Peyer's patch (tissue), 4 donors: ENCODE measurements at places on chromosomes 2 and 18. TPM values are rescaled to one million over a fixed set of nuclear protein-coding genes. Genes with fewer than 3 reads are reported as not detected.
A peak's percentile ranks its signal among the peaks of the same experiment; 100 is the strongest.

DNA sequence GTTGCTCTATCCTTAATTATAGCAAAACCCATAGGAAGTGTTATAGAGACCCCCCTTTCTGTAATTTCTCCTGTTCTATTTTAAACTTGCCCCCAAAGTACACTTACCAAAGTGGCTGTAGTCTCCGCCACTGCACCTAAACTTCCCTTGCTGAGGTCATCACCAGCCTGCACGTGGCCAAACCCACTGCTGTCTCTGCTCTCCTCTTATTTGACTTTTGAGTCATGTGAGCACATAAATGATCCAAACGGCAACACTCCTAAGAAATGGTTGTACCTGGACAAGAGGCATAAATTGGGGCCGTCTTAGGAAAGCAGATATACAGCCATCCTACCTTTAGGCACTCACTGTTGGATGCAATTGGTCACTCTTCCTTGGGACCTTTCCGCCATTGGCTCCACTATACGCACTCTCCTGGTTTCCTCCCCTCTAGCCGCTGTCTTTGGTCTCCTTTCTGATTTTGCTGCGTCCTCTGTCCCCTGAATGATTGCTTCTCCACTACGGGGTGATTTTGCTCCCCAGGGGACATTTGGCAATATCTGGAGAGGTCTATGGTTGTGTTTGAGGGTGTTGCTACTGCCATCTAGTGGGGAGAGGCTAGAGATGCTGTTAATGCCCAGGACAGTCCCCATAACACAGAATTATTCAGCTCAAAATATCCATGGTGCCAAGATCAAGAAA lies 19.2 kb upstream of the IL36G start:
- peak; percentile 58 for DNase-seq

- DNase-seq = no peak
These were observed 651 bp upstream of the STAM2 start for GRCh38 chr2:152176113-152176714.

- DNase-seq = no peak
These were observed 248.4 kb upstream of the MEIS1 start for GRCh38 chr2:66186537-66186936.

DNA sequence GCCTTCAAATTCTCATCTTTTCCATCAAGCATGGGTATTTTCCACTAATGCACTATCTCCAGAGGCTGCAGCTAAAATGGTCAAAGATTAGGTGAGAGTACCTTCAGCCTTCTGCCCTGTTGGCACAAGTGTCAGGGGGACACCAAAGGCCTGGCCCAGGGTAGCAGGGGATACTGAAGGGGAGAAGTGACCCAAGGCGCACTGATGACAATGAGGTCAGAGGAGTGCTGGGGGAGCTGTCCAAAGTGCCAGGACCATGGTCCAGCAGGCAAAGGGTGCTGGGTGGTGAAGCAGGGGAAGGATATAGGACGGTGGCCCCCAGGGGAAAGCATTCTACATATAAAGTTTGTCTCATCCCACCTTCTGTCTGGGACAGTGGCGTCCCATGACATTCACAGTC lies 303.4 kb downstream of the SMAD2 start:
- no peak for DNase-seq

FMNL2 gene
- 7.5 TPM for total RNA-seq

SIX2 gene
- total RNA-seq = not detected

GRCh38 chr2:215631696-215632095 lies 195.8 kb upstream of the FN1 start:
- no peak for DNase-seq

DNA sequence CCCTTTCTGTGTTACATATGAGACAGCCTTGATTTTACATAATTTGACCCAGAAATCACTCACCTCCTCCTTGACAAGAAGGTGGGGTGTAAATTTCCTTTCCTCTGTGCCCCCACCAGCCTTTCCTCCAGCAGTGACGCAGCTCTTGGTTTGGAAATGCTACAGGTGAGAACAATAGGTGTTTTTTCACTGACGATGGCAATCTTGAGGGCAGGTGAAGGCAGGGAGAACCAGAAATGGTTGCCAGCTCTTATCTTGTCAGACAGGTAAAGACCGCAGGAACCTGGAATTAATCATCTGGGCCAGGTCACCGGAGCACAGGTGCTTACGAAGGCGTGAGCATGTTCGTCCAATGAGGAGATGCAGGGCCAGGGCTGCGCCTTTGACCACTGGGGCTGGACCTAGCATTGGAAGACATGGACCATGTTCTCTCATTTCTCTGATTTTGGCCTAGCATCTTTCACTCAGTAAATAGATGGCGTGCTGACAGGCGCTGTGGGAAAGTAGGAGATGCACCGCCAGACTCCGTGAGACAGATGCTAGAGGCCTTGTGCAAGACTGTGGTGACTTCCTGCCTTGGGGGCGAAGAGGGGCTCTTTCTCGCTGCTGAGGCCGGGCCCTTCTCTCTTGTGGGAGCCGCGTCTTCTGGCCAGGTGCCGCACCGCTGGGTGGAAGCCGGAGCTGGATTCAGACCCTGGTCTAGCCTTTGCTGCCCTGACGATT lies 4.0 kb downstream of the CIDEA start:
- no peak for DNase-seq

- DNase-seq = no peak
These were observed 456.7 kb upstream of the HS6ST1 start for GRCh38 chr2:128775217-128775913.

SULT1C4 gene
- total RNA-seq = 1.9 TPM

DNA sequence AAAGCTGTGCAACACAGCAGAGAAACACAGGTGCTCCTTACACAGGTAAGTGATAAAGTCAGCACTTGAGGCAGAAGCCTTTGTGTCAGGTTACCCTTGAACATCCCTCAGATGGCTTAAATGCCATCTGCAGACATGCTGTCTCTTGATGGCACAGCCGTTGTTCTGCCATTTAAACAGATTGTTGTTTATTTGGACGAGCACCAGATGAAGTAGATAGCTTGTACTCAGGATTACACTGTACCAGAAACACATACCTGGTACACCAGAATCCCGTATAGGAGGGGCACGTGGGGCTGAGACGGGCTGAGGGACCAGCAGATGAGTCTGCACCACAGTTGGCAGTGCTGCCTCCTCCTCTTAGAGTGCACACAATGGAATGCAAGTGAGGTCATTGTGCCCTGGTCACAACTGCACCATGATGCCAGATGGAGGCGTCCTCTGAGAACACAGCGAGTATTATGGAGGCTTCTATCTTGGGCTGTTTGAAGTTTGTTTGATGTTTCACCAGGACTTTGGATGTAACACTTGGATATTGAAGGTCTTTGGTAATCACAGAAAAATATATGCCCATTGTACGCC lies 143.0 kb downstream of the TANC1 start:
- no peak for DNase-seq

DNA sequence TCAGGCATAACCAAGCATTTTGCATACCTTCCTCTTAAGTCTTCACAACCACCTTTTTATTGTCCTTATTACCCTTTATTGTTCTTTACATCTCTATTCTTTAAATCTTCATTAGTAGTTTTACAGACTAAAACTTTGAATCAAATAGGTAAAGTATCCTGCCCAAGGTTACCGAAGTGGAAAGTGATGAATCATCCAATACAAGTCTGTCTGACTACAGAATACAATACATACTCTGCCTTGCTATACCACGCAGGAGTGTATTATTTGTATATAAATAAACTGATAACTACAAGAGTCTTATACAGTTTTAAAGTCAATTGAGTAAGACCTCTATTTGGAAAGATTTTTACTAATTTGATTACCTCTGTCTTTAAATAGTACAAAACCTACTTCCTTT lies 196.0 kb downstream of the ZEB2 start:
- DNase-seq = no peak

SH2D6 gene
- total RNA-seq = 13.5 TPM

GRCh38 chr2:77325395-77325794 lies 196.8 kb downstream of the LRRTM4 start:
- DNase-seq = no peak

DNA sequence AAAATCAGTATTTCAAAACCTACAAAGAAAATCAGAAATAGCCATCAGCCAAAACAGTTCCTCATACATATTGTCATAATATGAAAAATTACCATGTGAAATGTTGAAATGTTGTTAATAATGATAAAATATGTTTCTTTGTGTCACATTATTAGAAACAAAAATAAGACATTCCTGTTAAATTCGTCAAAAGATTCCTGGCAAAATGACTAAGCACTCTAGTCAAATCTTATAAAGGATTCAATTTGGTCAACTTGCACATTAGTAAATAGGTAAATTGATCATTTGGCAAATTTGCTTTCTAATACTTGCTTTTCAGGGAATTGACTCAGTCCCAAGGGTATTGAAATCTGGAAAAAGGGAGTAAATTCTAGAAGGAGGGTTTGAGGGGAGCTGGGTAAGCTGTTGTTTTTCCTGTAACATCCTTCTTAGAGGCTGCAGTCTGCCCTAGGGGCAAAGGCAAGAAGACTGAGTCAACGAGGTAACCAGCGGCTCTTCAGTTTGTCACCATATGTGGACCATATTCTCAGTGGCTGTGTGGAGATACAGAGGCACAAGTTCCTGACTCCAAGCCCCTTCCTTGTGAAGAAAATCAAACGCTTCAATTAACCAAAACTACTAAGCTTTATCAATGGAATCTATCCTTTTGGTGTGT lies 482.3 kb downstream of the TNS1 start:
- no peak for DNase-seq

GRCh38 chr2:213238753-213239495 lies 45.3 kb upstream of the SPAG16 start:
- no peak for DNase-seq

DNA sequence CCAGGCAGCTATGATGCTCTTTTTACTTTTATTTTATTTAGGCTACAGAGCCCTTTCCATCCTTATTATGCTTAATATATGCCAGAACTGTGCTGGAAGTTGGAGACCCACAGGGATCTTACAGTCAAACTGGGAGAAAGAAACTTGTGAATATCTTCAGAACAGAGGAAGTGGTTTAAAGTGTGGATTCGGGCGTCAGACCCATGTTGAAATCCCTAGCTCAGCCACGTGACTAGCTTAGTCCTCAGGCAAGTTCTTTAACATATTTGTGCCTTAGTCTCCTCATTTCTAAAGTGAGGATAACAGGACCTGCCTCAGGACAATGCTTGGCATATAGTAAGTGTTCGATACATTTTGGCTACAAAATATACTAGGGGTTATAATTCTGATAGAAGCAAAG lies 59.1 kb downstream of the MAP3K20 start:
- no peak for DNase-seq

SLC39A6 gene
- 8.2 TPM for total RNA-seq

ACTG2 gene
- total RNA-seq = 41.2 TPM

GRCh38 chr2:27184115-27184514 lies 27.7 kb upstream of the ATRAID start:
- peak; percentile 56 for DNase-seq

DNA sequence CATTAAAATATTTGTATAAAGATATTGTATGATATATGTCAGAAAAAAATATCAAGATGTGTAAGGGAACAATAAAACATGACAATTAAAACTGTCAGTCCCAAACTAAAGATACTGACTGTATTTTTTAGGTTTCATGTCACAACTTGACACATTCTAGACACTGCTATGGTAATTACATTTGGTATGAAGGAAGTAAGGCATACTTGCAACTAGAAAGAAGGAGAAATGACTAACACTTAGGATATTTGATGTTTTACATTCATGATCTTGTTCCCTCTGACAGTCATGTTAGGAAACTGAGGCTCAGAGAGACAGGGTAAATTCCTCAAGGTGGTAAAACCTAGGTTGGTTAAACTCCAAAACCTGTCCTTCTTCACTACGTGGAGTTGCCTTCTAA lies 68.3 kb downstream of the TMEFF2 start:
- DNase-seq = no peak

GRCh38 chr2:234249873-234250272 lies 199.4 kb downstream of the SPP2 start:
- no peak for DNase-seq

DNA sequence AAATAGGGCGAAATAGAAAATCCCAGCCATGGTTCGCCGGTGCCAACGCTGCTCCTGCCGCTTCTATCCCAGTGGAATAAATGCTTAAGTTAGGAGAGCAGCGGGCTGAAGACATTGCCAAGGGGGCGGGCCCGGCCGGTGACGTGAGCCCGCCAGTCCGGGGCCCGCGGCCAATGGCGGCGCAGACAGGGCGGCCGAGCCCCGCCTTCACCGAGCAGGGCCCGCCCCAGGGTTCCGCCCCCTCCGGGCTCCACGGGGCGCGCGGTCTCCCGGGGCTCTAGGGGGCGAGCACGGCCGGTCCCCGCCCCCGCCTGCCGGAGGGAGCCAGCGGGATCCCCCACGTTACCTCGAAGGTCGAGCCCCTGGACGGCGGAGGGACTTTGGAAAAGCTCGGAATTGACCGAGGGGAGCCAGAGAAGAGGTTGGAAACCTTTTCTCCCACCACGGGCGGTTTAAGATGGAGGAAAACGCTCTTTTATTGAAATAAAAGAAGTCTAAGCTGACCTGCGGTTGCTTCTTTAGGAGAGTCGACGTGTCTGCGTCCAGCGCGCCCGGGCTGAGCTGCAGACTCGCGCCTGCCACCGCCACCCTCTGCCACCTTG lies at the start of gene EPHA4:
TSS of gene EPHA4 (minus strand) at position 86 of the 602 bp plus-strand sequence. CDS start at position 30, 56 bp downstream.
- DNase-seq = peak; percentile 92

GRCh38 chr2:36455788-36456187 lies 100.2 kb downstream of the CRIM1 start:
- no peak for DNase-seq

DNA sequence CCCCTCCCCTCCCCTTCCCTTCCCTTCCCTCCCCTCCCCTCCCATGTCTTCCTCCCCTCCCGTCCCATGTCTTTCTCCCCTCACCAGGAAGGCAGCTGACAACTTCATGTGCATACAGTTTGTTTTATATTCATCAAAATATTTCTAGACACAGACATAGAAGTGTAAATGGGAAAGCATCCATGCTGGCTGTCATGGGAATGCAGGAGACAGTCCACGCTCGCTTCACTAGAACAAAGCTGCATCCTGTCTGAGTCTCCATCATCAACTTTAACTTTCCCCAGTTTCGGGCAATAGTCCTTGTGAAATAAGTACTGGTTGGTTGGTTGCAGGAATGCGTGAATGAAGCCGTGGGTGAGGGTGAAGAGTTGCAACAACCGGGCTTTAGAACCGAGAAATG lies 226.9 kb downstream of the DCDC2C start:
- no peak for DNase-seq

DNA sequence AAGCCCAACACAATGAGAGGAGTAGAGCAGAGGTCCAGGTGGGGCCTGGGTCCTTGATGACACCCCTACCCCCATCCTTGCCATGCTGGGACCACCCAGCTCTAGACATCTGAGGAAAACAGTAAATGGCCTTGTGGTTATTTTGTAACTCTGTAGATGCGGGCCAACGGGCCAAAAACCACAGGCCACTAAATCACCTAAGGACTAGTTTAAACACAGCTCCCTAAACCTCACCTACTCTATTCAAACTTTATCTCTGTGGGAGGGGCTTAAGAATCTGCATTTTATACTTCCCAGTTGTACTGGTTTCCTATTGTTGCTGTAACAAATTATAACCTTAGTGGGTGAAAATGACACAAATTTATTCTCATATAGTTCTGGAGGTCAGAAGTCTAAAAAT lies 19.0 kb upstream of the SERTAD2 start:
- no peak for DNase-seq

DNA sequence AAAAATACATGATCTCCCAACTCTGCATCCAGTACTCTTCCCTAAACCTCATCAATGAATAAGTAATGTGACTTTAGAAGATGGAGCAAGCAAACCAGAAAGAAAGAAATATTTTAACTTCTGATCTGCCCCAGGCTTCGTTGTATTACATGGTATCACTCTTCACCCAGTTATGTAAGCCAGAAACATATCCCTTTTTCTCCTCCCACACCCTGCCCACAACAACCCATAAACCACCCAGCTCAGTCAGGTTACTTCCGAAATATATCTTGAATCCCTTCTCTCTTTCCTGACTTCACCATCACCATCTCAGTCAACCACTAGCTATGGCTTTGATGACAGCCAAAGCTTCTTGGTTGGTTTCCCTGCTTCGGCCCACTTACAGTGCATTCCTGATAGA lies 295.8 kb upstream of the PARD3B start:
- no peak for DNase-seq
